ENCODE measurements at places on chromosomes 6 and 20. TPM values are rescaled to one million over a fixed set of nuclear protein-coding genes. Genes with fewer than 3 reads are reported as not detected.

Gene SLC17A3
- total RNA-seq, result not detected

Gene SOBP
- total RNA-seq, result 0.67 TPM

Gene CNKSR3
- total RNA-seq, result 13.1 TPM

Gene CST1
- not detected for total RNA-seq

Gene KHDC1L
- not detected for total RNA-seq

Gene CYP39A1
- 4.3 TPM for total RNA-seq

Gene PDYN
- not detected for total RNA-seq

Gene PRKN
- 8.1 TPM for total RNA-seq

Gene CLVS2
- 0.19 TPM for total RNA-seq

Gene CGA
- total RNA-seq, result not detected

Gene TCF15
- 0.16 TPM for total RNA-seq

Gene THEMIS
- 0.96 TPM for total RNA-seq

GRCh38 chr6:586553-586952 is 70.3 kb downstream of the HUS1B start:
- DNase-seq, result no peak

DNA sequence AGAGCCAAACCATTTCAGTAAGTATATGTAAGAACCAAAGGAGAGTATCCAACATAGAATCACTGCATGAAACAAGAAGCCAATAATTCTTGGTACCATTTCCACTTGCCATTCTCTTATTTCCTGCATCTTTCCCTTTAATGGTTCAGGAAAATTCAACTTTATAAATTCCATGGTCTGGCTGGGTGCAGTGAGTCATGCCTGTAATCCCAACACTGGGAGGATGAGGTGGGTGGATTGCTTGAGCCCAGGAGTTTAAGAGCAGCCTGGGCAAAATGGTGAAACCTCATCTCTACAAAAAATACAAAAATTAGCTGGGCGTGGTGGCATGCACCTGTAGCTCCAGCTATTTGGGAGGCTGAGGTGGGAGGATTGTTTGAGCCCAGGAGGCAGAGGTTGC is 21.2 kb downstream of the NHLRC1 start:
- DNase-seq, result no peak

- no peak for DNase-seq
Observed at GRCh38 chr20:2713285-2713684, 20.7 kb downstream of the EBF4 start.

DNA sequence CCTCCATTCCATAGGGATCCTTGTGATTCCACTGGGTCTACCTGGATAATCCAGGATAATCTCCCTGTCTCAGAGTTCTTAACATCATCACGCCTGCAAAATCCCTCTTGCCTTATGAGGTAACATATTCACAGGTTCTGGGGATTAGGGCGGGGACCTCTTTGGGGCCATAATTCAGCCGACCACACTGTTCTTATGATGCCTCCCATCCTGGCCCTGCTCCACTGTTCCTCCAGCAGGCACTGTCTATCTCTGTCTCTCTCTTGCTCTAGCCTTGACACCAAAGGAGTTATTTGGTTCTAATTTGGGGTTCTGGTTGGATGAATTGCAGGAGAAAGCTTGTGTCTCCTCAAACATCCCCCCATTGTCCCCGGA is 168.1 kb downstream of the NFATC2 start:
- no peak for DNase-seq

- DNase-seq, result no peak
Observed at GRCh38 chr6:158361068-158361467, 48.8 kb downstream of the TULP4 start.

DNA sequence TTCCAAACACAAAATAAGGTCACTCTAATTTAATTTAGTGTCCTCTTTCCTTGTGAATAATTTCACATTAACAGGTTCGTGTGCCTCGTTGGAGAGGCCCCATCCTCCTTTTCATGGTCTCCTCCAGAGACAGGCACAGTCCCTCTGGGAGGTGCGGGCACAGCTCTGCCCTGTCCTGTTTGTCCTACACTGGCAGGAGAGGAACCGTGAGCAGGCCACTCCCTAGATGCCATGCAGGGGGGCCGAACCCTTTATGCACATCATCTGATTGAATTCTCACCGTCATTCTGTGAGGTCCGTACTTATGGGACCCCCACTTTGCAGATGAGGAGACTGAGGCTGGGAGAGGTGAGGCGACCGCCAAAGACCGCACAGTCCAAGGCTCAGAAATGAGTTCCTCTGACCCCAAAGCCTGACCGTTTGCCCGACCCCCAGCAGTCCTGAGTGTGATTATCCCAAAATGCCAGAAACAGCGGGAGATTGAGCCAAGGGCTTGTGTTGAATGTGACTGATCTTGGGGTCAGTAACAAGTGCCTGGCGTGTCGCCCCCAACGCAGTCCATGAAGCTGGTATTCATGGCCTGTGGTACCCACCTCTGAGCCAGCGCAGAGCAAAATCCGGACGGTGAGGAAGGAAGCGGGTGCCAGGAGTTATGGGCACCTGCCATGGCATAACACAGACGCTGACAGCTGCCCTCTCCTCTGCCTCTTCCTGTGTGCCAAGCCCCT is 43.5 kb downstream of the PMEPA1 start:
- DNase-seq, result no peak

GRCh38 chr6:34836451-34836850 is 44.6 kb downstream of the BLTP3A start:
- DNase-seq, result no peak

GRCh38 chr6:16166871-16167608 is 38.2 kb downstream of the MYLIP start:
- no peak for DNase-seq

DNA sequence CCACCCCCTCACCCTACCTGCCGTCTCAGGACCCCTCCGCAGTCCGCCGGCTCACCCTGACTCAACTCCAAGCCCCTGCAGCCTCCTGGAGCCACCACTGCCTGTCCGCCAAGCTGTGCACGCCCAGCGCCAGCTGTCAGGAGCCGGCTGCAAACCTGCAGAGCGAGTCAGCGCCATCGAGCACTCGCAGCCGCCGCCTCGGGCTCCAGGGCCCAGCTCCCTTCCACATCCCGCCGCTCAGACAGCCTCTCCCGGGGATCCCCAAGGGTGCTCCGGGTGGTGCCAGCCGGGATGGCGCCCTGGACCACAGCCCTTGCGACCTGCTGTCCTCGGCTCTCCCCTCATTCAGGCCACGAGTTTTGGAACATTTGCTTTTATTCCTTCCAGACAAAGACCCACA is 4.3 kb downstream of the TNNC2 start:
- peak; percentile 67 for DNase-seq

GRCh38 chr6:116144605-116145004 is 18.7 kb upstream of the COL10A1 start:
- DNase-seq, result no peak

GRCh38 chr6:153090241-153090930 is 40.7 kb downstream of the RGS17 start:
- DNase-seq, result no peak

DNA sequence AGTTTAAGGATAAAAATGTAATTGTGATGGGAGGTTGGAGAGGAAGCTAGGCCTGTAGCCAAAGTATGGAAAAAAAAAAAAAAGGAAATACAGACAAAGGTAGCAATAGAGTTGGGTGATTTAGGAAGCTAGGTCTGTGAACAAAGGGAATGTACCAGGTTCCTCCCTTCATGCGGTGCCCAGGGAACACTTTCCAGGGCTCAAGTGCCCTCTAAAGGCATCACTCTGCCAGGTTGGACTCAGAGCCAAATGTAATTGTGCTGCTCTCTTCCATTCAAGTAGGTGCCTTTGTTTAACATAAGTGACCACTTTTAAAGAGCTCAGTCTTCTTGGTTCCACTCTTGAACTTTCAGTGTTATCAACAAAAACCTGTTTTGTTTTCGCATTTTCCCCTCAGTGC is 159.7 kb upstream of the AHI1 start:
- no peak for DNase-seq

DNA sequence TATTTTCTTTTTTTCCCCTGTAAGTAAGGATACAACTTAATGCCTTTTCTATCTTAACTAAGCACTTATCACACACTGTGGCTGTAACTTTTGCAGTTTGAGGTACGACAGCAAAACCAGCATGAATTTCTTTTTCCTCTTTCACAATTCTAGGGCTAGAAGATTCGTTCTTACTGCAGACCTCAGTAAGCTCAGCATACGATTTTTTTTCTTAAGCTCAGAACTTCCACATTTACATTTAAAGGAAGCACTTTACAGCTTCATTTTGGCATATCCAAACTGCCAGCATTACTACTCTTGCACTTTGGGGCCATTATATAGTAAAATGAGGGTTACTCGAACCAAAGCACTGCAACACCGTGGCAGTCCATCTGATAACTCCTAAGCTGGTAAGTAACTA is 889 bp upstream of the CHMP4B start:
- no peak for DNase-seq

- DNase-seq, result no peak
Observed at GRCh38 chr6:43331891-43332290, 23.3 kb upstream of the CRIP3 start.

DNA sequence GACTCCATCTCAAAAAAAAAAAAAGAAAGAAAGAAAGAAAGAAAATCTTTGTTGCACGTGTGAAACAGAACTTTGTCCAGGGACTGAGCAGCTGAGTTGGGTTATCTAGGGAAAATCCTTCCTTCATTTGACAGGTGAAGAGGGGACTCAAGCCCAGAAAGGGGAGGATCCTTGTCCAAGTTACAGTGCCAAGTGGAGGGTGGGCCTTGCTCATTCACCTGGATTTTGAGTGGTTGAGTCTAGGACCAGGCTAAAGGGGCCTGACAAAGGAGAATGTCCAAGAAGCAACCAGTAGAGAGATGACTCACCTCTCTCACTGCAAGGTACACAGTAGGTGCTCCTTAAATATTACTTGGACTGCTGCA is 2.7 kb downstream of the TGIF2 start:
- no peak for DNase-seq

- no peak for DNase-seq
Observed at GRCh38 chr6:11244387-11245126, 12.1 kb upstream of the NEDD9 start.

GRCh38 chr6:83847179-83847578 is 6.0 kb upstream of the RIPPLY2 start:
- DNase-seq, result no peak

DNA sequence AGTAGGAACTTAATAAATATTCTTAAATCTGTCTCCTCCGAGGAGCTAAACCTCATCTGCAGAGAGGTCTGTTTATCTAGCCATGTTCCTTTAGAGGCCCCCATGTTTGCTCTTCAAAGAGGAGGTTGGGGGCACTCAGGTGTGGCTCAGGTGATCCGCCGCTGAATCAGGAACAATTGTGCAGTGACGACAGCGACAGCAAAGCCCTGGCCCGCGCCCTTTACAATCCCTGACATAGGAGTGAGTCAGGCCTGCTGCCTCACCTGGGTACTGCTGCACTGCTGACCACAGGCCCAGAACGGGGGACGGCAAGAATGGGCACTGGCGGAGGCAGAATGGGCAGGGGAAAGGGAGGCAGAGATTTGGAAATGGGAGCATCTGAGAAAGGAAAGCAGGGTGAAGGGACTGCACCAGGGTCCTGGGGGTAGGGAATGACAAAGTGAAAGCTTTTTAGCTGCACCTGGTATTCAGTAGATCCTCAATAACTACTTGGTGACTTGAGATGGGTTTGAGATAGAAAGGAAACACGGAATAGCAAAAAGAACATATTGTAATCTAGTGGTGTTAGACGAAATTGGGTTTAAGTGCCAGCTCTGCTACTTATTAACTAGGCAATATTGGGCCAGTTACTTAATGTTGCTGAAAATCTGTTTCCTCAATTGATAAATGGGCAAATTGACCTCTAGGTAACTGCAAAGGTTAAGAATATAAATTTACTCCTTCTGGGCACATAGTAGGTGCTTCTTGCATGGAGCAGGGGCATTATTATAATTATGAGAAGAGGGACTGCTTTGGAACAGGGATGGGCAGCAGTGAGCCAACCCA is 5.4 kb upstream of the IER3 start:
- peak; percentile 85 for DNase-seq

All from colonic mucosa (tissue), 4 donors.